NCI-H526 (cell line): ENCODE measurements at places on chromosomes 4 and X.

DNA sequence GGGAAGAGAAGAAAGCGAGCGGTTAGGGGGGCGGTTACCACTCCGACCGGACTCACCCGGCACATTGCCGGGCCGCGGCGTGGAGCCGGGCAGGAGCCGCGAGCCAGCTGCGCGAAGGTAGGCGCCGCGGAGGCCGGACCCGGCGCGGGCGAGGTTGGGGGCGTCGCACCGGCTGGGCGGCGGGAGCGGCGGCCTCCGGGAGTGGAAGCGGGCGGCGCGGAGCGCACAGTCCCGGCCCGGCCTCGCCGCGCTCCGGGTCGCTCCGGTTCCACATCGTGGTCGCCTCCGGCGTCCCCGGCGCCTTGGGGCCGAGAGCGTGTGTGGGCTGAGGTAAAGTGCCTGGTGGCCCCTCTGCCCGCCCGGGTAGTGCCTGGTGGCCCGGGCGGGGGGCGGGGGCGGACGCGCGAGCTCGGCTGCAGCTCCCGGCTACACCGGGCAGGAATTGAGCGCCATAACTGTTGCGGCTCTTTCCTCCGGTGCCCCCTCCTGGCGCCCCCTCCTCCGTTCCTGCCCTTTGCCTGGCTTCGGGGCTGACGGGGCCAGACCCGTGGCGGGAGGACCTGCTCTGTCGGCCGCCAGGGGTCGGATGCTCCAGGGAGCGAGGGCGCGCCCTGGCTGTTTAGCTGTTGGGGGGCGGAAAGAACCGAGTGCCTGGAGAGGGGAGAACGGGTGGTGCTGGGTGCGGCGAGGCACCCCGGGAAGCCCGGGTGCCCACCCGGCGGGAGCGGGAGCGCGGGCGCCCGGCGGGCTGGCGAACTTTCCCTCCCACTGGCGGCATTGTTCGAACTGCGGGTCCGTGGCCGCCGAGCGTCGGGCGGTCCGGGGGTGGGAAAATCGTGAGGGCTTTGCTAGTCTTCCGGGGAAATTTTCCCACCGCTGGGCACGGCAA, 626 bp downstream of the JADE3 start:
- DNase-seq, result peak; percentile 62

DNA sequence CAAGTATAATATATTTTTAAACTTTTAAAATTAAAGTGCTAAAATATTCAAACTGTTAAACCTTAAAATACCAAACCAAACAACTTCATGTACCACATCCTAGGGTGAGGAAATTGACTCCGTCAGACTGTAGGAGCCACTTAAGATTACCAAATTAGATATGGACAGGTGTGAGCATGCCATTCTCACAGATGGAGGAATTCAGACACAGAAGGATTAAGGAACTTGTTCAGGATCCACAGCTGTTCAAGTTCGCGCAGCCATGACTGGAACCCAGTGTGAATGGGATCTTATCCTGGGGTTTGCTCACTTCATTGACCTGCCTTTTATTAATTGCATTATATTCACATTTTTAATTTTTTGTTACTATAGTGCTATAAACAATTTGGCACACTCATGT, 224.9 kb upstream of the PCDH7 start:
- no peak for DNase-seq

- no peak for DNase-seq
These were observed 103.8 kb downstream of the LUZP4 start for GRCh38 chrX:115393271-115393670.

DNA sequence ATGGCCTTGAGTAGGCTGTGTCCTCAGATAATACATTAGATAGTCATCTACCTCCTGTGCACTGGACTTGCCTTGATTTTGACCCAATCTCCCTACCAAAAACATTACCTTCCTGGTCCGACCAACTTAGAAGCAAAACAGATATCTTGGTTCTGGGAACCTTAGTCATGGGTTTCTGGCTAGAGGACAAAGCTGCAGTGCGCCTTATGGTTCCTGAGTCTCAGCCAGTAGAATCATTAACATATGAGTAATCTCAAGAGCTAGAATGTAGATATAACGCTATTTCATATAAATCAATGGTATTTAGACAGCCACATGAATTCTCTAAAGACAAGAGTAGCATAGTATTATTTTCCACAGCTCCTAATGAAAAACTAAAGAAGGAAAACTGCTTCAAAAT, 83.1 kb downstream of the GRIA3 start:
- DNase-seq, result no peak

DNA sequence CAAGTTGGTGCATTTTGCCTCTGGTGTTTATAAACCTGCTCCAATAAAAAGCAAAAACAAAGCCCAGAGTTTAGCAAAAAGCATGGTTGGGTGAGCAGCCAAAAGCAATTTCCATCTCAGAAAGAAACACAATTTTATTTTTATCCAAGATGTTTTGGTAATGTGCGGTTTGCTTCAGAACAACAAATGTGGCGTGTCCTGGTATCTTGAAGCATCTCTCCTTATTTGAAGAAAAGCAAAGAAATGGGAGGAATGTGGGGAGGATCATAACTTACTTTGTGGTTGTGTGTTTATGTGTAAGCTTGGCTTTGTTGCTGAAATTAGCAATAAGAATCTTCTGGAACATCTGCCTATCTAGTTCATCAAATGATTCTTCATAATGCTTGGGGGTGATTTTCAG, 88.3 kb upstream of the DDX3X start:
- no peak for DNase-seq

DNA sequence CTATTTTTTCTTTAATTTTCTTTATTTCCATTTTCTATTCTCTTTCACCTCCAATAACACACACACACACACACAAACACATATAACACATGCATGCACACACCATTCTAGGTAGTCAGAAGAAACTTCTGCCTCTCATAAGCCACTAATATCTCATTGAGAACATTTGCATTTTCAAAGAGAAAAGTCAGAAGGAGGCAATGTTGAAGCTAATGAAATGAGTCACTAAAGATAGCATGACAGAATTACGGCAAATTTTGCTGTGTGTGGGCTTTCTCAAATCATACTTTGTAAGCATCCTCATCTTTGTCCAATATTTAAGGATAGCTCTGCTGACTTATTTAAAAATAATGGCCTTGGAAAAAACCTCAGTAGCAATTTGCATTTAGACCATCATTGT, 291.3 kb downstream of the GUCY2F start:
- DNase-seq, result no peak

- no peak for DNase-seq
These were observed 26.2 kb downstream of the CD99 start for GRCh38 chrX:2717312-2717711.

GRCh38 chr4:76585272-76585671, 150.2 kb downstream of the SHROOM3 start:
- no peak for DNase-seq

GRCh38 chrX:96474741-96475125, 209.9 kb upstream of the DIAPH2 start:
- DNase-seq, result no peak
